ENCODE measurements at places on chromosomes 13 and 19.

DNA sequence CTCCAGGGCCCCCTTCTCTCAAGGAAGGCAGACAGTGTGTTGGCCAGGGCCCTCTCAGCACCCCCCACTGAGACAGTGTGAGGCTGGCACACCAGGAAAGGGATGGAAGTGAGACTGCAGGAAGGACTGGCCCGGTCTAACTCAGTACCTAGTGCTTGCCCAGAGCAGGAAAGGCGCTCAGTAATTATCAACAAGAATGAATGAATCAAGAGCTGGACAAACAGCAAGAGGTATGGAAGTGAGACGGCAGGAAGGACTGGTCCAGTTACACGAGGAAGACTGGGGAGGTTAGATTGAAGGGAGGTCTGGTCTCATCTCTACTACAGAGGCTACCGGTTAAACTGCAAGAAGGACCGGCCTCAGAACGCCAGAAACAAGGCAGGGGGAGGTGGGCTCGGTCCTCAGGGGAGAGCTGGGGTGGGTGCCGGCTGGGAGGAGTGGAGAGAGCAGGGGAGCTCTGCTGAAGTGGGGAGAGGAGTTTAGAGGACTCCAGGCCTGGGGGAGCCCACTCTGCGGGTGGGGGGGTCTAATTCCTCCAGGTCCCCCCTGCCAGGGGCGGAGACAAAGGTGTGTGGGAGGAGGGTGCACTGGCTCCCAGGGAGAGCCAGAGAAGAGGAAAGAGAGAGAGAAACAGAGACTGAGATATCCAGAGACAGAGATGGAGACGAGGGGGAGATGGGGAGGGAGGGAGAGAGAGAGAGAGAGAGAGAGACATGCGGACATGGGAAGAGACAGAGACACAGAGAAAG is 1.1 kb downstream of the SLC8A2 start:
- no peak for DNase-seq

GRCh38 chr19:30444253-30444671 is 72.1 kb downstream of the ZNF536 start:
- DNase-seq = no peak

DNA sequence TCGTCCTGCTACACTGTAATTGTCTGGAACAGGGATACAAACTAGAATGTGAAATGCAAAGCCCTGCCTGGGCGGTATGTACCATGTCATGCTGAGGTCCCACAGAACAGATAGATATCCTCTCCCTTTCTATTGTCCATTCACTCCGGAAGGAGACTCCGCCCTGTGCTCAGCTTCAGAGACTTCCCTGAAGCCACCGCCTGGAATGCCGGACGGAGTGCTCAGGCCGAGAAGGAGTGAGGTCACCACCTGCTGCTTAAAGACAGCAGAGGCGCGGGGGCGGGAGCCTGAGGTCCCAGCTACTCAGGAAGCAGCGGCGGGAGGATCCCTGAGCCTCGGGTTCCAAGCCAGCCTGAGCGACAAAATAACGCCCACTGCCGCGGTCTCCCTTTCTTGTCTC is 890 bp upstream of the ZNF611 start:
- DNase-seq = peak; percentile 47

GRCh38 chr13:27421101-27421871 is 3.1 kb upstream of the GTF3A start:
- DNase-seq = no peak

DNA sequence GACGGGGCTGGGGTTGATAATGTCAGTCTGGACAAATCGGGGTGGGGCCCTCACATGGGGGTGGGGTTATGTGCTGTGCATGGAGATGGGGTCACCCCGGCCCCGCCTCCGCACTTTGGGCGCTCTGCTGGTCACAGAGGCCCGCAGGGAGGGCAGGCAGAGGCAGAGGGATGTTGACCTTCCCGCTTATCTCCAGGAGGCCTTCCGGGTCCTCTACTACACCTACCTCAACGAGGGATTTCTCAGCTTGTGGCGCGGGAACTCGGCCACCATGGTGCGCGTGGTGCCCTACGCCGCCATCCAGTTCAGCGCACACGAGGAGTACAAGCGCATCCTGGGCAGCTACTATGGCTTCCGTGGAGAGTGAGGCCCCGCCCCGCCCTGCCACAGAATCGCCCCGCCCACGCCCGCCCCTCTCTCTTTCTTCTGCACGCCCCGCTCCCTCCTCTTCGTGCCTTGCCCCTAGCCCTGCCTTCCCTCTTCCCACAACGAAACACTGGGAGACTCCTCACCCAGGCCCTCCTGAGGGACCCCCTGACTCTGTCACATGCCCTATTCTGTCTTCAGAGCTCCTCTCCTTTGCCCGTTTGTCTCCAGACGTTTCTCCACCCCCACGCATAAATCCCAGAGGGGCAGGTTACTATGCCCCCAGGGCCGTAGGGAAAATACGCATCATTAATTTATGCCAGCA is 32.8 kb downstream of the TMEM161A start:
- peak; percentile 78 for DNase-seq

GRCh38 chr13:25978961-25979360 is 72.9 kb downstream of the SHISA2 start:
- DNase-seq = no peak

DNA sequence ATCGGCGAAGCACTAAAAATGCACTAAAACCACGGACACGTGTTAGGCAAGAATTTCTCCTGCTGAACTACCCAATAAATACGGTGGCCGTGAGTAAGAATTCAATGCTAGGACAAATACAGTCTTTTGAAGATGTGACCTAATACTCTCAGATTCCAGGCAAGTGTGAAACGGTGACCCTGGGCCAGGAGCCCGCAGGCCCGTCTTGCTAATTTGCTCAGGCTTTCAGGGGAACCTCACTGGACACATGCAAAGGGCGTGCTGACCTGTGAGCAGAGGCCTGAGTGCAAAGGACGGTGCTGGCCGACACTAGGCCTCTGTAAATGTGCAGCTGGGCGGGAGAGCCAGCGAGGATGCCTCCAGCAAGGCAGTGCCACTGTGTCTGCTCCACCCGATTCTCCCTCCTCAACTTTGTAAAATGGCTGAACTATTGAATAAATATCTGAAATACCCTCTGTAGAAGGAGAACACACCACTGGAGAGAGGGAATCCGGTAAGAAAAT is 70.1 kb downstream of the STK24 start:
- no peak for DNase-seq

DNA sequence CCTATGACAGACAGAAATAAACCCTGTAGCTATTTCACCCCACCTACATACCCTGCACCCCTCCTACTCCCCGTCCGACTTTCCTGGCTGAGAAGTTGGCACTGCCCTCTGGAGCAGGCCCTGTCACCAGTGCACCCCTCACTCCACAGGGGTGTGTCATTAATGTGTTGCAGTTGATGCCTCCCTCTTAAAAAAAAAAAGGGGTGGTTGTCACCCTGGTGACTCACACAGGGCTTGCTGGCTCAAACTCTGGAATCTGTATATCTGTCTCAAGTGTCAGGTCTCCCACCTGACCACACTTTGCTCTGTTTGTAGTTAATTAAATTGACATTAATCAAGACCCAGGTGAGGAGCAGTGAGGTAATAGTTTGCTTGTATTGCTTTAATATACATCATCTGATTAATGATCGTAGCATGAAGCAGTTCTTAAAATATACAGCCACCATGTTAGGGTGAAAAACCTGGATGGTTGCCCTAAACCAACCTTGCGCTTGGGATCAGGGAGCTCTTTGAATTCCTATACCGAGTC is 2.0 kb upstream of the GATAD2A start:
- DNase-seq = no peak

- DNase-seq = no peak
Observed at GRCh38 chr19:30092721-30093569, 150.9 kb downstream of the URI1 start.

- DNase-seq = no peak
Observed at GRCh38 chr19:50893047-50893736, 18.0 kb downstream of the KLK4 start.

DNA sequence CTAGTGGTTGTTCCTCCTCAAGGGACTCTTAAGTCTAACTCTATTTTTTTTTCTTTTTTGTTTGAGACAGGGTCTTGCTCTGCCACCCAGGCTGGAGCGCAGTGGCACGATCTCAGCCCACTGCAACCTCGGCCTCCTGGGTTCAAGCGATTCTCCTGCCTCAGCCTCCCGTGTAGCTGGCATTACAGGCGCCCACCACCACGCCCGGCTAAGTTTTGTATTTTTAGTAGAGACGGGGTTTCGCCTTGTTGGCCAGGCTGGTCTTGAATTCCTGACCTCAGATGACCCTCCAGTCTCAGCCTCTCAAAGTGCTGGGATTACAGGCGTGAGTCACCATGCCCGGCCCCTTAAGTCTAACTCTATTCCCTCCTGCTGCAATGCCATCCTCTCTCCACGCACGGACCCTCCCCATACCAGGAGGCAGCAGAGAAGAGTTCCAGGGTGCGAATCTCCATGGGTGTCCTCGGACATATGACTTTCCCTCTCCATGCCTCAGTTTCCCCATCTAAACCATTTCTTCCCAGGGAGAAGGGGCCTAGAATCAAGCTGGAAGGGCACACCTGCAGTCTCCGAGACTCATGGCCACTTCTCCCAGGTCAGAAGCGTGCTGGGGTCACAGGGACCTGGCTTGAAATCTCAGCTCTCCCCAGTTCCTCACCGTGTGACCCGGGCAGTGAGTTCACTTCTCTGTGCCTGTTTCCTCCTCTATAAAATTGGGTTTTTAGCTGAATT is 6.0 kb upstream of the BCL3 start:
- DNase-seq = no peak

DNA sequence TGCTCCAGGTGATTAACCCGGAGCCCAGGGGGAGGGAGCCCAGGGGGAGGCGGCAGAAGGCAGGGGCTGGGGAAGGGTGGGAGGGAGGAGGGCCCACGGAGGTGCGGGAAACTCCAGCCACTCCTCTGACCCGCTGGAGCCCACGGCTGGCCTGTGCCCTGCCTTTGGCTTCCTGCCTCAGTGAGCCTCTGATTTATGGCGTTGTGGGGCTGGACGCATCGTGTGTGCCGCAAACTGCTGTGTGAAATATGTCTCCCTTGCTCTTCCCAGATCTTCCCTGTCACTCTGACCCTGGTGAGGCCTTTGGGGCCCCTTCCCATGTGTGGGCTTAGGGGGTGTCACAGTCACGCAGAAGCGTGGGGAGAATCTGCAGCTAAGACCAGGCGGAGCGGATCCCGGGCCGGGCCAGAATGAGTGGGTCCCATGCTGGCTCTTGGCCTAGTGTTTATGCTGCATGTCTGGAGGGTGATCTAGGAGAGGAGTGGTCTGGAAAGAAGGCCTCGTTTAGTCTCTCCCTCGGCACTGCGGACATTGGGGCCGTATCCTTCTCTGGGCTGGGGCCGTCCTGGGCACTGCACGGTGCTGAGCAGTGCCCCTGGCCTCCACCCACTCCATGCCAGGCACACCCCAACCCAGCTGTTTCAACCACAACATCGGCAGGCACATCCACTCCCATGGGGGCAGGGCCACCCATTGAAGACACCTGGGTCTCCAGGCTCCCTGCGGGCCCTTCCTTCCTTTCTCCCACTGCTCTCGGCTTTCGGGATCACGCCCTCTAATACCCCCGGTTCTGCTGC is 123.0 kb downstream of the KDM4B start:
- DNase-seq = no peak

GRCh38 chr13:46173656-46174055 is 8.3 kb downstream of the LCP1 start:
- DNase-seq = no peak

DNA sequence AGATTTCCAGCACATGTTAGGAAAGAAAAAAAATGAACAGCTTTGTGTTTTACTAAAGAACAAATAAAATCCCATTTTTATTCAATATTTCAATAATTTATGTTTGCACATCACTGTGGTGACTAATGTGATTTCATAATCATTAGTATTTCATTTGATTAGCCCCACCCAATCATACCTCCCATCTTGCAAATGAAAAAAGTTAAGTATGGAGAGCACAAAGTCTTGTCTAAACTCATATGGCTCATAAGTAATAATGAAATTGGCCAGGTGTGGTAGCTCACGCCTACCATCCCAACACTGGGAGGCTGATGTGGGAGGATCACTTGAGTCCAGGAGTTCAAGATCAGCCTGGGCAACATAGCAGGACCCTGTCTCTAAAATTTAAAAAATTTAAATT is 3.8 kb downstream of the ZNF490 start:
- DNase-seq = no peak

DNA sequence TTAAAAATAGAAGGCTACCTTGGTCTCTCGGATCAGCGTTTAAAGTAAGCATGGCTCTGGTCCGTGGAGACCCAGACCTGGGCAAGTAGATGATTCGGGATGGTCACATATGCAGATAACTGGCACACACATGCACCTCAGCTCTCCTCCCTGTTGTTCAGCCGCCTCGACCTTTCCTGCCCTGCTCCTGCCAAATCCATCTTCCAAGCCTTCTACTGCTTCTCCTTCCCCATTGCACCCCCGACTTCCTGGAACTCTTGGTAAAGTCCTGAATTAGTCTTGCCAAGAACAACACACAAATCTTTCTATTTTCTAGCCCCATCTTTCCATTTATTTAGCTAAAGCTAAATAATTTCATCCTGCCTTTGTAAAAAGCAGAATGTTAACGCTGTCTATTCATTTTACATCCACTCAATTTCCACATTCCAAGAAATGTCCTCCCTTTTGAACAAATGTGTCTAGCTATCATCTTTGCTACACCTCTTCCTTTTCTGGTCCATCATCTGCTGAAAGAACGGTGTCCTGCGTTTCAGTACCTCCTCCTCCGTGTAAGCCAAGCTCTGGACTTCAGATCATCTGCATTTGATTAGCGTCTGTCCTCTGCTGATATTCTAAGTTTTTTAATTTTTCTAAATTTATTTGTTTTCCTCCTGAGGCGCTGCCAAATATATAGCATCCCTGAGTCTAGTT is 92.5 kb downstream of the ZIC5 start:
- no peak for DNase-seq

- no peak for DNase-seq
Observed at GRCh38 chr19:18280247-18281081, 958 bp downstream of the JUND start.

GRCh38 chr19:11737964-11738745 is 591 bp downstream of the ZNF823 start:
- DNase-seq = no peak

- DNase-seq = no peak
Observed at GRCh38 chr13:108860418-108860817, 231.0 kb downstream of the MYO16 start.

Data from neuronal stem cell (in vitro differentiated cells).